ENCODE measurements at places on chromosomes 1 and 21.
A peak's percentile ranks its signal among the peaks of the same experiment; 100 is the strongest.

DNA sequence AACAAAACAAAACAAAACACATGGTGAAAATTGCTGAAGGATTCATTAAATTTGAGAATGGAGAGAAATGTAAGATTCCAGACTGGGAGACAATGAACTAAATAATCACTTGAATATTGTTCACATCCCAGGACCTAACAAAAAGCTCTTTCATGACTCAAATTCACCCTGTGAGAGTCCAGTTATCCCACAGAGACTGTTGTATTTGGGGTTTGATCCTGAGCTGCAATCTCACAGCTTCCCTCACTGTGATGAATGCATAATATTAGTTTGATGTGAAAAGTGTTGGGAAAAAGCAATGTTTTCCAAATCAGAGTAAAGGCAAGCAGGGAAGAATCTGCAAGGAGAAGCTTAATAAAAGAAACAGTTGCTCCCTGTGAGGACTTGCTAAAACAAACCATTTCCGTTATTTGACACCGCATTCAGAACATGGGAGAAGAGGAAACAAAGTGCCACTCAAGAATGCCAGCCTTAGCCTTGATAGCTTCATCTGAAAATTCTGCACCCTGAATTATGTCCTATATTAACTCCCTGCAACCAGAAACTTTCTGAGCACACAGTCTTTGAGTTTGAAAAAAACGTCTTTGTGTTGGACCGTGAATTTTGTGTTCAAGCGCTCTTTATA, 208.8 kb downstream of the DAB1 start:
- no peak for DNase-seq

DNA sequence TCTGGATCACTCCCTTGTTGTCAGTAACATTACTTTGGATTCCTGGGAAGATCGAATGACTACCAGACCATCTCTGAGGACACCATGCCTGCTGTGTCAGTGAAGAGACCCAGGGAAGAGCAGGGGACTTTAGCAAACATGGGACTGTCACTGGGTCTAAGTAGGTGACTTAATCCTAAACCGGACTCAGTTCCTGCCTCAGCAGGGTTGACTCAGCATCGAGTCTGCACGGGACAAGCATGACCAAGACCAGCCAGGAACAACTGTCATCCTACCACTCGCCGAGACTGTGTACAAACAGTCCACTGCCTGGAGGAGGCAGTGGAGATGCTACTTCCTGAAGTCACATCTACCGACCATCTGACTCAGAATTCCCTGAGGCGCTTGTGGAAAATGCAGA, 53.2 kb upstream of the RAB4A start:
- DNase-seq: no peak

DNA sequence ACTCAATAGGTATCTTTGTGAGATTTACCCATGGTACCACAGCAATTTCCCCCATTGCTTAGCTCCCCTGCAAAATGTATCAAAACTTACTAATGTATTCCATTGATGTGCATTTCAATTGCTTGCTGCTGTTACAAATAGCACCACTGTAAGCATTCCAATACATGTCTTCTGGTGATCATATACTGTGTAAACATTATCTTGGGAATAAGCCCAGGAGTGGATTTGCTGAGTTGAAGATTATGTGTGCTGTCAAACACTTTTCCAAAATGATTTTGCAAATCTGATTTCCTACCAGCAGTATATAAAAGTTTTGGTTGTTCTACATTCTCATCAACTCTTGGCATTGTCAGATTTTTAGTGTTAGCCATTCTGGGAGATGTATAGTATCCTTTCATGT, 141.0 kb upstream of the KCTD3 start:
- no peak for DNase-seq

DNA sequence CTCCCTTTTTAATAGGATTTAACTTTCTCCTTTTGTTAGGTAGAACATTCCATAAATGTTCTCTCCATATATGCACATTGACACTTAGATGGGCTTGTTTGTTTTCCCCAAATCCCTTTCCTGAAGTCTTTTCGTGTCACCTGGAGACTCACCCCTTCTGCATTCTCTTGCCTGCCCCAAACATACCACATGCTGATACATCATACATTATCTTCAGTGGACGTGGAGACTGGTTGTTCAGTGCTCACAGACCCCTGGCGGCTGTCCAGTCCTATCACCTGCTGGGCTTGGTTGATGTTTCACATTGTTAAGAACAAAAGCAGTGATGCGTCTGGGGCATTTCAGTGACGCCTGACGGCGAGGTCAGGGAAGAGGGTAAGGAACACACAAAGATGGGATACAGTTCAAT, 22.2 kb downstream of the FMOD start:
- DNase-seq: no peak

DNA sequence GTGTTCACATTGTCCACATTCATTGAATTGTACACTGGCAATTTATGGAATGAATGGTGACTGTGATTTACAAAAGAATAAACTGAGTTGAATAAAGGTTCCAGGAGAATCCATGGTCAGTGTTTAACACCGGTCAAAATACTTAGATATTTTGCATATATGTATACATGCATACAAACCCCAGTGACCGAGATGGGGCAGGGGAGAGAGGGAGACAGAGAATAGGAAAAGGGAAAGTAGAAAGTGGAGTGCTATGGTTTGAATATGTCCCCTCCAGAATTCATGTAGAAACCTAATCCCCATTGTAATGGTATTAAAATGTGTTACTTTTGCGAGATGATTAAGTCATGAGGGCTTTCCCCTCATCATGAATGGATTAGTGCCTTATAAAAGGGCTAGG, 154.4 kb downstream of the TTLL7 start:
- DNase-seq: no peak

GRCh38 chr1:113124366-113124765, 51.4 kb downstream of the LRIG2 start:
- no peak for DNase-seq

DNA sequence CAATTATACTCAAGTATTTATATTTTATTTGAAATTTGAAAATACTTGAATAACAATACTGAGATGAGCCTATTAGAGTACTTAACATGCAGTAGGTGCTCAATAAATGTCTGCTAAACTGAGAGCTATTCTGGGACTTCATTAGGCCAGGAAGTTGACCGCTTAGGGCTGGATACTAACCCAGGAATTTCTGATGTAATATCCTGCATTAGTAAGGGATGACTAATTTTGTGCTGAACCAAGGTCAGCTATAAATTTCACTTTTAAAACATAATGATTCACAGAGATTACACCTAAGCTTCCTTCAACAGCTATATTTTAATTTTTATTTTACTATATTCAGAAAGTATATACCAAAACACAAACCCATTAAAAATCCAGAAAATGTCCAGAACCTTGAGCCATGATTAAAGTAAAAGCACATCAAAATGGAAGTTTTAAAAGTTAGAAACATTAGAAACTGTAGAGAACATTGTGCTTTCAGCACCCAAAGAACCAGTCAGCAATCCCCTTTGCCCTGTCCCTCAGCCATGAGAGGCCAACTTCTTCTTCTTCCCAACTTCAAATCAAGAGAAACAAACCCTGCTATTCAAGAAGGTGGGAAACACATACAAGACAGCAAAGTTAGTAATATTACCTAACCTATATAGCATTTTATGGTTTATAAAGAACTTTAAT, 35.4 kb downstream of the WNT2B start:
- no peak for DNase-seq

GRCh38 chr1:71492298-71493041, 411.6 kb upstream of the ZRANB2 start:
- no peak for DNase-seq

GRCh38 chr1:151976015-151976343, 17.7 kb downstream of the S100A10 start:
- no peak for DNase-seq

DNA sequence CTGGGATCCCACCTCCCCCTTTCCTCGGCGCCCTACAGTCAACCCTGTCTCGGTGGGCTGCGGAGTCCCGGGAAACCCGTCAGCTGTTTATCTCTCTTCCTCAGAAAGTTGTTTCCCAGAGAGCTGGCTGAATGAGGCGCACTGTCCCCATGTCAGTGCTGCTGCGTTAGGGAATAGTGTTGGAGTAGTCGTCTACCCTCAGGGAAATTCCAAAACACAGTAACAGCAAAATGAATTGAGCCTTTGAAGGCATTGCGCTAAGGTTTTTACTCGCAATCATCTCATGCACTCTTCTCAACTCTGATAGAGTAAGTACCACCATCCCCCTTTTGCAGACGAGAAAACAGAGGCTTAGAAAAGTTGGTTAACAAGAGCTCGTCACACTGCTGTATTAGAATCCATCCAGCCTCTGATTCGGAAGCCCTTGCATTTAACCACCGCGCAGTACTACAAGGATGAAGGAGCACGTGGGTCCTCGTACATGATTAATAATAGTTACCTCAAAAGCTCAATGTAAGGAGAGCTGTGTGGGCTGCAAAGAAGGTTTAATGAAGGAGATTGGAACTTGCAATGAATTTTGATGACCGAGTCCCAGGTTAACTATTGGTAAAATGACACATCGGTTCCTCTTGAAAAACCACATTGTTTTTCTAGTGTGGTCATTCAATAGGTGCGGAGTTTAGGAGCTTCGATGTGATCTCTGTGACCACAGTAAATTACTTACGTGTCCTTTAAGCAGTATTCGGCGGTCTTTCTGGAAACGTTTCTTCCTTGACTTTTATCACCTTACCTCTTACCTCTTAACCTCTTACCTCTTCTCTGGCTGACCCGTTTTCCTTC, 788 bp upstream of the EDEM3 start:
- DNase-seq: peak; percentile 27

DNA sequence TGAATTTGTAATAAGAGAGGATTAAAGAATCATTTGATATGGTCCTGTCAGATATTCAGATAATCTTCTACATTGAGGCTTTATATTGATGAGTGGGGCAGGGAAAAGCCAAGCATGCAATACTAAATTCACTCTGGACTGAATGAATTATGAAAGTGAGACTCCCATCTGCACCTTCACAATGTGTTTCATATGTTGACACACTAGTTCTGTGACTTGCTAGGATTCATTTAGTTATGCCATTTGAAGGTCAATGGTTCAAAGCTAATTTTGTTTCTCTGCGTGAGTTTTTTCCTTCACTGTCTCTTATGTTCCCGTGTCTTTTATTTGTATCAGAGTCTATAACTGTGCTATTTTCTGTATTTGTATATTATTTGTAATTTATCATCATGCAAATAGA, 1332.5 kb downstream of the KCNT2 start:
- no peak for DNase-seq

- DNase-seq: peak; percentile 37
These were observed 4.6 kb downstream of the RCC1 start for GRCh38 chr1:28510273-28510969.

DNA sequence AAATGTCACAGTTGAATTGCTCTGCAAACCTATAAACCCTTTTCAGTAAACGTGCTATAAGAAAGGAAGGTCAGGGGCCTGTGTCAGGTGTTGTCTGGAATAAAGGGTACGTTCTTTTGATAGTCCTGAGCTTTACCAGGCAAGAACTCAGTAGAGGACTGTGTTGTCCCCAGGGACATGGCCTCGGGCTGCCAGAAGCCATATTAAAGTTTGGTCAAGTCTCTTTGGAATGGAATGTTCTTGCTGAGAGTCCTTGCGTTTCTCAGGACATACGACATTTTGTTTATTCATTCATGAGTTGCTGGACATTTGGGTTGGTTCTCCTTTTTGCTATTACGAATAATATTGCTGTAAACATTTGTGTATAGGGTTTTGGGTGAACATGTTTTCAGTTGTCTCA, 16.8 kb downstream of the VPS13D start:
- DNase-seq: no peak

- DNase-seq: no peak
These were observed 5.5 kb downstream of the LAPTM5 start for GRCh38 chr1:30751830-30752650.

GRCh38 chr1:172405912-172406311, 14.6 kb upstream of the C1orf105 start:
- DNase-seq: no peak

GRCh38 chr1:198918920-198919319, 280.1 kb downstream of the PTPRC start:
- DNase-seq: no peak

- no peak for DNase-seq
These were observed 12.0 kb upstream of the MX2 start for GRCh38 chr21:41349619-41350390.

- DNase-seq: no peak
These were observed 18.5 kb downstream of the SLC16A1 start for GRCh38 chr1:112937495-112937894.

DNA sequence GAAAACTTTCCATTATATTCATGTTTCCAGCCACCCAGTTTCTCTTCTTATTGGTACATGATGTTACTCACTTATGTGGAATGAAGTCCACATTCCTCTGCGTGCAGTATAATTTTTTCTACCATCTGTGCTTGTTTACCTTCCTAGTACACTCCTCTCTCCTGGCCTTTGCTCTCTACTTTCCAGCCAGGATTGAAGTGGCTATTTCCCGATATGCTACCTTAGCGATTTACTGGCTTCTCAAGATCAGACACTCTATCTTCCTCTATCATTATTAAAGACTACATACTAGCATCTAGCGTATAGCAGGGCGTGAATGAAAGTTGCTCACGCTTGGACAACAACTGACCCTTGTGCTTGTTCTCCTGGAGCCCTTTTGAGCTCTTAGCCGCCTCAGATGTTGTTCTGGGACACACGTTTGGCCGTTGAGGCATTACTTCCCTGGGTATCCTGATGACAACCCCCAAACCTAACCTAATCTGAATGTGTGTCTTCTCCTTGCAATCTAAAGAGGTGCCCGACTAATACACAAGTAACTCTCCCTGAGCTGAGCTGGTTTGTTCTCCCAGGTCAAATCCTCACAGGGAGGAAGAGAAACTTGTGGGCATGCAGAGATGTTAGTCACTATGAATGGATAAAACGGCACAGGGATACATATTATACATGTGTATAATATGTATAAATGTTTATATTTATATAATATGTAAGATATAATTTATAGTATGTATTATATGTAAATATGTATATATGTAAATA, 13.4 kb upstream of the MTARC2 start:
- DNase-seq: no peak

DNA sequence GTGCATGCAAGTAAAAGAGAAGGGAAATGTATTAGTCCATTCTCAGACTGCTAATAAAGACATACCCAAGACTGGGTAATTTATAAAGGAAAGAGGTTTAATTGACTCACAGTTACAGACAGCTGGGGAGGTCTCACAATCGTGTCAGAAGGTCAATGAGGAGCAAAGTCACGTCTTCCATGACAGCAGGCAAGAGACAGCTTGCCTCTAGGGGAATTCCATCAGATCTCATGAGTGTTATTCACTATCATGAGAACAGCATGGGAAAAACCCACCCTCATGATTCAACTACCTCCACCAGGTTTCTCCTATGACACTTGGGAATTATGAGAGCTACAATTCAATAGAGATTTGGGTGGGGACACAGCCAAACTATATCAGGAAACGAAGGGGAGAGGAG, 8.1 kb downstream of the KRTAP21-3 start:
- DNase-seq: no peak

- DNase-seq: no peak
These were observed 12.6 kb downstream of the PYCR2 start for GRCh38 chr1:225911191-225912130.

GRCh38 chr1:214793708-214794107, 190.7 kb downstream of the CENPF start:
- no peak for DNase-seq

GRCh38 chr1:48697066-48697707, 79.5 kb downstream of the BEND5 start:
- DNase-seq: no peak

- no peak for DNase-seq
These were observed 768 bp downstream of the EDARADD start for GRCh38 chr1:236394879-236395229.

- DNase-seq: no peak
These were observed 92.5 kb downstream of the DHRS3 start for GRCh38 chr1:12525311-12526181.
